ENCODE measurements at places on chromosomes 1 and 21.

- DNase-seq: no peak
Measured at GRCh38 chr1:112646225-112646624, 26.6 kb downstream of the CAPZA1 start.

DNA sequence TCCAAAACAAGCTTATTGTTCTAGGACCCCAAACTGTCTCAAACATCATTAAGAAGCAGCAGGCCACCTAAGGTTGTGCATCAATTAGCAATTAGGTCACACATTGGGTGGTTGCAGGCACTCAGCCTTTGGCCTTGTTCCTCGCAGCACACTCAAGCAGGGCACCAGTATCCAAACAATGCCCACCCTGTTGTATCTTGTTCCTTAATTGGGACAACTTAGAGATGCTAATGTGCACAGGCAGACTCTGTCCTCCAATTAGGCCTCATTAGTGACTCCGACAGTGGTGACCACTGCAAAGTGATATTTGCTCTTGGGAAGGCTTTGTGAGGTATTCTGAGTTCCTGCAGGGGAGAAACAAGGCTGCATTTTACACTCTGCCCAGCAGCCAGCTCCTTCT lies 515.1 kb upstream of the PTBP2 start:
- no peak for DNase-seq

GRCh38 chr1:109838838-109839240 lies 71.8 kb upstream of the CSF1 start:
- no peak for DNase-seq

DNA sequence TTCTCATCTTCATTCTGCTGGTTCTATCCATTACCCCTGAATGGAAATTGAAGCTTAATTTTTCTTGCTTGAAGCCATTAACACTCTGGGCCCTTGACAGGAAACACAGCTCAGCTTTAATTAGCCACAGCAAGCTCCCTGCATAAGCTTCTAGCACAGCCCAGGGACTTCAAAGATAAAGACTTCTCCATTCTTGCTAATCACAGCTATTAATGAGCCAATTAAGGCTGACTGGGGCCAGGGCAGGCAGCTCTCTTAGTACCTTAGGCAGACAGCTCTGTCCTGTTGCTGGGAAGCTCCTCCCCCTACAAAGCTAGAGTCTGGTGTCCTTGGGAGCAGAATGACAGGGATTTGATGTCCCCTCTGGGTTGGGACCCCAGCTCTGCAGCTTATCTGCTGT lies 27.9 kb upstream of the TRABD2B start:
- no peak for DNase-seq

DNA sequence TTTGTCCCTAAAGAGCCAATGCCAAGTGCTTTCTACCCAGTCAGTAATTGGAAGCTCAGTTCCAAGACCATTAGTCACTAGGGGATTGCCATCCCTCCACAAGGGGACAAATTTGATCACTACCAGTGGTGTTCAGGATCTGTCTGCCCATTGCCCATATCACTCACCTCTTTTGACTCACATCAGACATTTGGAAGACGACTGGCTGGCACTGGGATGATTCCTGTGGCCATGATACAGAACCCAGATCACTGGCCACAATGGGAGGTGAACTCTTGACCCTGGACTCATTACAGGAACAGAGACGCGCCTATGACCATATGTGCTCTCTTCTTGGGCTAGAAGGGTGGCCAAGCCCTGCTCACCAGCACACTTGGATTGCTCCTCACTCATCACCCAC lies 71.0 kb downstream of the COLGALT2 start:
- no peak for DNase-seq

Data from activated naive CD4-positive, alpha-beta T cell treated with anti-CD3 and anti-CD28 coated beads, Interleukin-2, amount 50 U/mL, for 72 hours (primary cell).